Fibroblast of skin of right quadriceps (primary cell): ENCODE measurements at places on chromosomes 16 and 17.

DNA sequence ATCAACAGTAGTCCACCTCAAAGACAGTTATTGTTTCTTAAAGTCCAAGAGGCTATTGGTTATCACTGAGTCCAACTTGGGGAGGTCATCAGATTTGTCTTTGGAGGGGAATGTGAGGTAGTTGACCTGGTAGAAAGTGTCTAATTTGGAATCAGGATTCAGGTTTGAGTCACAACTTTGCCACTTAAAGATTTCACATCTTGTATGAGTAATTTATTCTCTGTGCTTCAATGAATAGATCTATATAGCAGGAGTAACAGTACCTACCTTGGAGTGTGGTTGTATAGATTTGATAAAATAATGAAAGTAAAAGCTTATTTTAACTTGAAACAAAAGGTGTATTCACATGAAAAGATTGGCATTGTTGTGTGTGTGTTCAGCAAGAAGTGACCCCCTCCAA lies 119.3 kb upstream of the TBX2 start:
- no peak for DNase-seq

- peak; percentile 52 for DNase-seq
Observed at GRCh38 chr17:28204751-28205150, 114.2 kb upstream of the TMEM97 start.

DNA sequence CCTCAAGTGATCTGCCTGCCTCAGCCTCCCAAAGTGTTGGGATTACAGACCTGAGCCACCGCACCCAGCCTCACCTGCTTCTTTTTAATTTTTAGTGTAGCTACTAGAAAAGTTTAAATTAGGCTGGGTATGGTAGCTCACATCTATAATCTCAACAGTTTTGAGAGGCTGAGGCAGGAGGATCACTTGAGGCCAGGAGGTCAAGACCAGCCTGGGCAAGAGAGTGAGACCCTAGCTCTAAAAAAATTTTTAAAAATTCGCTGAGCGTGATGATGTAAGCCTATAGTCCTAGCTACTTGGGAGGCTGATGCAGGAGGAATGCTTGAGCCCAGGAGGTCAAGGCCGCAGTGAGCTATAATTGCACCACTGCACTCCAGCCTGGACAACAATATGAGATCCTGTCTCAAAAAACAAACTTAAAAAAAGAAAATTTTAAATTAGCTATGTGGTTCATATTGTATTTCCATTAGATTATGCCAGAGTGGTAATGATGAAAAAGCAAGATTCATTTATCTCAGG lies 34.9 kb downstream of the TXNDC11 start:
- DNase-seq, result no peak

GRCh38 chr17:40485851-40486521 lies 15.4 kb downstream of the TNS4 start:
- DNase-seq, result peak; percentile 99

GRCh38 chr17:60102632-60103096 lies 23.9 kb upstream of the HEATR6 start:
- peak; percentile 70 for DNase-seq

- peak; percentile 61 for DNase-seq
Observed at GRCh38 chr16:27759301-27759871, 209.4 kb downstream of the KATNIP start.

- no peak for DNase-seq
Observed at GRCh38 chr17:79562931-79563210, 48.0 kb downstream of the RBFOX3 start.

- DNase-seq, result no peak
Observed at GRCh38 chr16:27646806-27647205, 96.9 kb downstream of the KATNIP start.

DNA sequence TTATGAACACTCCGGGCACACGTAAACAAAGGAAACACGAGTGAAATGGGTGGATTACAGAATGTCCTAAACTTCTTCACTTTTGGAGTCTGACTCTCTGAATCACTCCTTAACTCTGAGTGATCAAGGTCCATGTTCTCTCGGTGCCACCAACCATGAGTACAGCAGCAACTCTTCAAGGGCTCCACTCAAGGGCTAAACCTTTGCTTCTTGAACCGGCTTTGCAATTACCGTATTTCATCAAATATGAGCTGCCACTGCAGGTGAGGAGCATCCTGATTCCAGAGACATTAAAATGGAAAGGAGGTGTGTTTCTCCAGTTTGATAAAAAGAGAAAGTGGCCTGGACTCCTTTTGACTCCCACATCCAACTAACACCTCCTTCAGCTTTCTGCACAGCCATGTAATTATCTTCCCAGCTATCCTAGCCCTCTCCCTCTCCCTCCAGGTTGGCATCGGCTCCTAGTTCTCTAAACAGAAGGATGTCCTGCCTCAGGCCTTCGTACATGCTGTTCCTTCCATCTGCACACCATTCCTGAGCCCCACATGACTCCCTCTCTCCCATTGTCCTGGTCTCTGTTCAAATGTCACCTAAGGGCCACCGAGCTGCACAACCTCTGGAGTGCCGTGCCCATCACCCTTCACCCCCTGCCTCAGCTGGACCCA lies 61.4 kb downstream of the ZDHHC7 start:
- no peak for DNase-seq

DNA sequence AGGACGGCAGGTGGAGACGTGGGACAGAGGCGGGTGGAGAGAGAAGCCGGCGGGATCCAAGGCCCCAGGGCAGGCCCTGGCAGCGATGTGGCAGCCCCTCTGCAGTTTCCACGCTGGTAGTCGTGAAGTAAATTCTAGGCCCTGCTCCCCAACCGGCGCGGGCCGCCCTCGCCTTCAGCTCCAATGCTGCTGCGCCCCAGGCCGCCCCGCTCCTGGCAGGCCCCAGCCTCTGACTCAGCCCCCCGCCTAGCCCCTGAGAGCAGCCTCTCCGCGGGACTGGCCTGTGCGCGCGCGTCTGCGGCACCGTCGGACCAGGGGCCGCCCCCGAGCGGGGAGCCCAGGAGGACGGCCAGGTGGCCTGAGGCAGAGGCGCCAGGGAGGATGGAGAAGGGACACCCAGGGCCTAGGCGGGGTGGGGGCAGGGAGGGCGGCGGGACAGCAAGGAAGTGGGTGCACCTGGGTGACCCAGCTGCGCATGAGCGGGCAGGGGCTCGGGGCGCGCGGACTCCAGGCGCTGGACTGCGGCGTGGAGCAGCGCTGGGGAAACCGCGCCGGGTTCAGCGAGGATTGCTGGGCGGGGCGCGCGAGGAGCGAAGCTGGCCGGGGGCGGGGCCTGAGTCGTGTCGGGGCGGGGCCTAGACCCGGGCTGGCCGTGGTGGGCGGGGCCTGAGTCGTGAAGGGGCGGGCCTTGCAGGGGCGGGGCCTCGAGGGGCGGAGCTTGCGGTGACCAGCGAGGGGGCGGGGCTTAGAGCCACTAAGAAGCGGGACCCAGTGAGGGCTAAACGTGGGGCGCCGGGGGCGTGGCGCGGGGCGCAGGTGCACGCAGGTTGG lies 29.6 kb downstream of the ZNF778 start:
- DNase-seq, result peak; percentile 72

DNA sequence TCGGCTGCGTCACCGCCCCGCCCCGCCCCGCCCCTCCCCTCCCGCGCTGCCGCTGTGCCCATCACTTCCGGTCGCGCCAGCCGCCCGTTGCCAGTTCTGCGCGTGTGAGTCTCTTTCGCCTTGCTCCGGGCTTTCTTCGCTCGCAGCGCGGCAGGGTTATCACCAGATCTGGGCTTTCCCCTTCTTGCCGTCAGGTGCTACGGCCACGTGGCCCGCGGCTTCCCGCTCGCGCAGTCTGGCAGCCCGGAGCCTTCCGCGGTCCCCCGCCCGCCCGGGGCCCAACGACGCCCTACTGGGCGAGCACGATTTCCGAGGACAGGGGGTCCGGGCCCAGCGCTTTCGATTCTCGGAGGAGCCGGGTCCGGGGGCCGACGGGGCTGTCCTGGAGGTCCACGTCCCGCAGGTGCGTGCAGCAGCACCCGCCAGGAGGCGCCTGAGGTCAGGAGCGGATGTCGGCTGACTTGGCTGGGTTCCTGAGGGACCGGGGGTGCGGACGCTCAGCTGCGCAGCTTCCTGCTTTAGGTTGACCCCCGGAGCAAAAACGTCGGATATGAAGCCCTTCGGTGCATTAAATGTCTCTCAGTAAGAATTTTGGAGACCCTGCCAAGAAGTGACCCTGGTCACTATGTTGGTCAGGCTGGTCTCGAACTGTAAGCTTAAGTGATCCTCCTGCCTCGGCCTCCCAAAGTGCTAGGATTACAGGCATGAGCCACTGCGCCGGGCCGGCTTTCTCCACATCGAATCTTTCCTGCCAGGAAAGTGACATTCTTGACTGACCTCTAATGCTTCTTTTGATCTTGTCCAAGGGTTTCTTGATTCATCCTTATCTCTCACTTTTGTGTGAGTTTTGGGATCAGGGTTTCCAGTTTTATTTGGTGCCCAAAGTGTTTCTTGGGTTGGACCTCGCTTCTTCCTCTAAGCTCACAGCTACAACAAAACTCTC lies at the start of gene METTL23:
TSS of gene METTL23 (plus strand) at position 64 of the 943 bp plus-strand sequence. CDS start 2,872 bp downstream, outside the sequence.
- peak; percentile 69 for DNase-seq

GRCh38 chr17:79593636-79594035 lies 17.2 kb downstream of the RBFOX3 start:
- no peak for DNase-seq

DNA sequence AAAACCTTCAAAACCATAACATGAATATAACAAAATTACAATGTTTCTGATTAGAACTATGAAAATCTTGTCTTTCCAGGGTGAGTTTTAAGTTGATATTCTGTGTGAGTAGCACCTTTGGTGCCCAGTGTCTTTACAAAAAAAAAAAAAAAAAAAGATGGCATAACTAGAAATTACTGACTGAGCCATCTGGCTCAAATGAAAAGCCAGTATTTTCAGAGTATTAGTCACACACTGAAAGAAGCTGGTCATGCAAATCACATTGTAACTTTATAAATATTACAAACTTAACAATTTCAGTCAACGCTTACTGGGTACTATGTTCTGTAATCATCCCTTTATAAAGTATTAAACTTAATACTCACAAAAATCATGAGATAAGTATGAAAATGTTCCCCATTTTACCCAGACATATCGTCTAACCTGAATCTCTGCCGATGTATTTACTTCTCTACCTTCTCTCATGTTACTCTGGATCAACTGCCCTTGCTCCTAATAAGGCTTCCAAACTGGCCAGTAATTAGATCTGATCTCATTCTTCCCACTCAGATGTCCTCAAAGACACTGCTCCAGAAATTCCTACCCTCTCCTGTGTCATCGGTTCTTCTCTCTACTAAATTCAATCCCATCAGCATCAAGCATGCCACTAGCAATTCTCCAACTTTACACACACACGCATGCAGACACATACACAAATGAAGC lies 25.4 kb downstream of the UBE2G1 start:
- DNase-seq, result no peak

DNA sequence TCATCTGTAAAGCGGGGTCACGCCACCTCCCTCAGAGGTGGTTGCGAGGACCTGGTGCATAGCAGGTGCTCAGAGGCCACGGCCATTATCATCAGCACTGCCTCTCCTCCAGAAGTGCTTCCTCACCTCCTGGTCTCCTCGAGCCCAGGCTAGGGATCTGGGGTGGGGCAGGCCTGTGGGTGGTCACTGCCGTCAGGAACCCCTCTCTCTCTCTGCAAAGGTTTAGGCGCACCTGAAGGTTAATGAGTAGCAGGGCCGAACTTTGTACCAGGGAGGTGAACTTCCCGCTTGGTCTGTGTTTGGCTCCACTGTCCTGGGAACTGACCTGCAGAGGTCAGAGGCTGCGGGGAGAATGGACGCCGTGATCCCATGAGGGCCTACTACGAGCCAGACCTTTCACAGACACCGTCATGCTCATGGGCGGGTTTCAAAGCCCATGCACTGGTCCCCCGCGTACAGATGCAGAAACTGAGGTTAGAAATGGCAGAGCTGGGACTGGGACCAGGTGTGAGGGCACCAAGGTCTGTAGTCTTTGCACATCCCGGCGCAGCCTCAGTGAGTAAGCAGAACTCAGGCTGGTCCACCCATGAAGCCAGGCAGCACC lies 13.8 kb downstream of the JUP start:
- DNase-seq, result no peak

DNA sequence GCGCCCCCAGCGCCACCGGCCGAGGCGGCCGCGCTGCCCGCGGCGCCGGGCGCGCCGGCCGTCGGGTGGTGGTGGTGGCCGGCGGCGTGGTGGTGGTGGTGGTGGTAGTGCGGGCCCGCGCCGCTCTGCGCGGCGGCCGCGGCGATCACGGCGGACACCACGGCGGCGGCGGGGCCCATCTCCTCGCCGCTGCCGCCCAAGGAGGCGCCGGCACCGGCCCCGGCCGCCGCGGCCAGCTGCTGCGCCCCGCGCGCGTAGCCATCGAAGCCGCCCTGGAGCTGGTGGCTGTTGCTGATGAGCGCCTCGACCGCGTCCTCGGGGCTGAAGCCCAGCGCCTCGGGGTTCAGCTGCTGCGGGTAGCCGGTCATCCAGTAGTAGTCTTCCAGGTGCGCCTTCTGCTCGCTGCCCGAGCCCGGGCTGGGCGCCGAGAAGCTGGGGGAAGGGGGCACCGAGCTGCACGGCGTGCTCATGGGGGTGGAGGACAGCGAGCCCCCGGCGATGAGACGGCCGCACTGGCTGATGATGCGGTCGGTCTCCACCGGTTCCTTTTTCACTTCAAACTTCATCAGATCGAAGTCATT lies 1.2 kb downstream of the MAF start:
- no peak for DNase-seq

DNA sequence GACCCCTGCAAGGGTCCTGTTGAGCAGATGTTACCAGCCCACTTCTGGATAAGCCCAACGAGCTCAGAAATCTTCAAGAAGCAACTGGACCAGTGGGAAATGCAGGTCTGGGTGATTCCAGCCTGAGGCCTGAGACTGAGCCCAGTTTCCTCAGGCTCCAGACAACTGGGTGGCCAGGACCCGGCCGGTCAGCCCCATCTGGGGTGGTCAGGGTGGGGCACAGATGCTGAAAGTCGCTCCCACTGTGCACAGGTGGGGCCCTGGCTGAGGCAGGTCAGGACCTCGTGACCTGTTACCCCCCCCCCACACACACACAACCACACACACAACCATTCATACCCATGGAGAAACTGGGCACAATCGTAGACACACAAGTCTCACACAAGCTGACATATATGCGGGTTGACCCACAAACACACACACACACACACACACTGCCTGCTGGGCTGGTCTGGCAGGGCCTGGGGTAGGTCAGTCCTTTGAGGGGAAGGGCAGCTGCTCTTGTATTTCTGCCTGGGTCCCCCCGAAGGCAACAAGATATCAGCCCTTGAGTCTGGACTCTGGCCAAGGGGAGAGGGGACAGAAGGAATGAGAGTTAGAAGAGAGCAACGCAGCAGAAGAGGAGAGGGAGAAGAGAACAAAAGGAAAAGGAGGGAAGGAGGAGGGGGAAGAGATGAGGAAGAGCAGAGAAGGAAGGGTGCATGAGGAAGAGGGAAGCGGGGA lies 99.0 kb upstream of the CDH5 start:
- DNase-seq, result no peak

- DNase-seq, result peak; percentile 9
Observed at GRCh38 chr16:72715267-72715666, 332.7 kb downstream of the ZFHX3 start.
